ENCODE measurements at places on chromosomes 1 and 21.

DNA sequence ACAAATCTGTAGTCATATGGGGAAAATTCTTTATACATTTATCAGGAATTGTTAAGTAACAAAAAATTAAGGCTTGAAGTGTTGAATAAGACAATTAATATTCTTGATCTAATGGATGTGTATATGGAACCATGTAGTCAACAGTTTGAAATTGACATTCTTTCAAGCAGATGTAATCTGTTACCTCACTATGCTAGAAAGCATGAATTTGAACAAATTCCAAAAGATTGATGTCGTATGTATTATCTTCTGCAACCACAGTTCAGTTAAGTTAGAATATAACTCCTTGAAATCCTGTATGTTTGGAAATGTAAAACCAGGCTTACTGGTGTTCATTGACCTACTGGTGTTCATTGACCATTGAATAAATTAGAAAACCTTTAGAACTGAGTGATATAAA lies 16.1 kb downstream of the CCDC18 start:
- no peak for DNase-seq

- DNase-seq: no peak
These were observed 2.1 kb upstream of the RAP1GAP start for GRCh38 chr1:21670956-21671902.

DNA sequence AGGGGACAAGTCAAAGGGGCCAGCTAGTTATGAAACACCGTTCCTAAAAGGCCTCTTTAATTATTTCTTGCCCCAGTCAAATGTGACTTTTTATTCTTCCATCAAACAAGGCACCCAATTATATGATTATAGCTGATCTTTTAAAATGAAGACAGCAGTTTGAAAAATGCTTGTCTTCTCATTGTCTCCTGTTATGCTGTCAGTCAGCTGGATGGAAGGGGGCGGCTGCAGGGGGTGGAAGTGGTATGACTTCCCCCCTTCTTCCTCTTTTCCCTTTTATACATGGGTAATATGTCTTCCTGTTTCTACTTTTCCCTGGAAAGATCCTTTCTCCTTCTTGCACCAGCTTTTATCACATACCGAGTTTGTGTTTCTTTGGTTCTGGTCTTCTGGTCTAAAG lies 25.8 kb upstream of the KCNA10 start:
- no peak for DNase-seq

DNA sequence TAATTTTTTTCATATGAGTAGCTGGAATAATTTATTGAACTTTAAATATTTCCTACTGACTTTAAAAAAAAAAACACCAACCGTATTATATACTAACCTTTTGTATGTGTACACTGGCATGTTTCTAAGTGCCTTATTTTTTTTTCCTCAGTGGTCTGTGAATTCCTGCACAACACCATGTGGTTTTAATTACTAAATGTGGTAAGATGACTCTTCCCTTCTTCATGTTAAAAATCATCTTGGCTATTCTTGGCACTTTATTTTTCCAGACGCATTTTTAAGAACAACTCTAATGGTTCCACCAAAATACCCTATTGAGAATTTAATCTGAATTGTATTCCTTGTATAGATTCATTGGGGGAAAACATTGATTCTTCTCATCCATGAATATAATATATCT lies 28.4 kb downstream of the PPP2R5A start:
- DNase-seq: no peak

Data from forelimb muscle (tissue), 1 donor.